ENCODE measurements at places on chromosomes 11 and 22.

GRCh38 chr11:97860237-97860636 is 1160.5 kb upstream of the CNTN5 start:
- no peak for DNase-seq

DNA sequence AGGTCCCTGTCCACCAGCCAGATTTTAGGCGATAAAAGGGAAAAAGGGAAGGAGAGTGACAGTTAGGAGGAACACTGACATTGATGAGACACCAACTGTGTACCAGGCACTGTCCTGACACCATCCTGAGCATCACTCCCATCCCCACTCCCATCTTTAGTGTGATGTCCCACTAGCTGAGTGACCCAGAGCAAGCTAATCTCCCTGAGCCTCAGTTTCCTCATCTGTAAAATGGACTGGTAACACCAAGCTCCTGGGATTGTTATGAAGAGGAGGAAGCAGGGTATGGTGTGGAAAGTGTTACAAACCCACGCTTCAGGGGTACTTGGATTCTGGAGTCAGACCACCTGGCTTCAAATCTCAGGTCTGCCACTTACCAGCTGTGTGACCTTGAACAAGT is 8.5 kb upstream of the P2RY6 start:
- no peak for DNase-seq

GRCh38 chr11:46837860-46838259 is 8.2 kb downstream of the CKAP5 start:
- DNase-seq: no peak

DNA sequence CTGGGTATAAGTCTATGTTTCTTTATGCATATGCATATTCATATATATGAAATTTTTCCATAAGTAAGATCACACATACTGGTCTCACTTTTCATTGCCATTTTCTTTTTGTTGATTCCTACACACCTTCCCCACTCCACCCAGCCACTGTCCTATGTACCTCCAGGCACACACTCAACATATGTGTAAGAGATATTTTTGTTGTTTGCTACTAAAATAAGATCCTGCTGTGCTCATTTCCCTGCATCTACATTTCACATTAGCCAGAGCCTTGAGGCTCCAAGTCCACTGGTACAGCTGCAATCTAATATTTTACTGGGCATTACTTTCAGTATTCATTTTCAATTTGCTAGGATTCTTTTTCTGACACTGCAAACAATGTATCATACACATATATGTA is 8.1 kb upstream of the KRTAP5-10 start:
- DNase-seq: no peak

DNA sequence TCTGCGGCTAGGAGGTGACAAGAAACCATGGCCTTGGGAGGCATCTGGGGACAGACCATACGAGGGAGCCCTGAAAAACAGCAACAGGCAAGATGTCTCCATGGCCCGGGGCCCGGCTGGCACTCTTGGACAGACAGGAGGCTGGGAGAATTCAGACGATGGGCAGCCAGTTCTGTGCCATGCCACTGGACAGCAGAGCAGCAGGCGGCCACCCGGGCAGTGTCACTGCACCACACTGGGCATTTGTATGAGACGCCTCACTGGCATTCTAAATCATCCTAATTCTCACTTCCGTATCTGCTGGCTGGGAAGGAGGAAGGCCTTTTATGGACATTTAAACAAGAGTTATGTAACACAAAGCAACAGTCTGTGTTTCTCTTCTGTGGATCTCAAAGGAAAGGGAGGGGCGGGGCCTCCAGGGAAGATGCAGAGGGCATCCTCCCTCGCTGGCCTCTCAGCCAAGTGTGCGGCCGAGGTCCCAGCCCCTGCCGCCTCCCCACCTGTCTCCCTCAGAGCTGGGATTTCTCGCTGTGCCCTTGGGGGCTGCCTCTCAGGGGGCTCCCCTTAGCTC is 350.3 kb downstream of the SHANK2 start:
- no peak for DNase-seq

DNA sequence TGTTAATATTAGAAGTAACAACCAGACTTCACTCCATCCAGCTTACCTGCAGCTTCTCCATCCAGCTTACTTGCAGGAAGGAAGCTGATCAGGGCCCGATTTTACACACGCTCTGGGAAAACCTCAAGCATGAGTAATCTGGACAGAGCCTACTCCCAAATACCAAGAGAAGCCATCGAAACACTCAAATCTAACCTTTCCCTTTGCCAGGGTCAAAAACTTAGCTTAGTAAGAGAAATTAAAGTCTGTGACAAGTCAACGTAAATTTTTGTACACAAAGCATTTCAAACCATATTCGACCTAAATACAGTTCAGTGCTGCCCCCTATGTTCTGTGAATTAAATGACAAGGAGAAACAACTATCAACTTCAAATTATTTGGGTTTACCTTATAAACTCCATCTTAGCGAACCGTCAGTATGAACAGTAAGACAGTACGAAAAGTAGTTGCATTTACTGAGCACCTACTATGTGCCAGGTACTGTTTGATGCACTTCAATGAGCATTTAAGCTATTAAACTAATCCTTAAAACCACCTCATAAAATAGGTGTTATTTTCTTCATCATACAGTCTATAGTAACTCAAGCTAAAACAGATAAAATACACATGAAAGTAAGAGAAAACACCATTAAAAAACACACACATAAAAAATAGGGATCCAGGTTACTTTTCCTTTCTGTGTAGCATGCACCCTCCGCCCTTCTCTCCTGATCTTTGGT is 36.9 kb downstream of the ARFGAP3 start:
- no peak for DNase-seq

DNA sequence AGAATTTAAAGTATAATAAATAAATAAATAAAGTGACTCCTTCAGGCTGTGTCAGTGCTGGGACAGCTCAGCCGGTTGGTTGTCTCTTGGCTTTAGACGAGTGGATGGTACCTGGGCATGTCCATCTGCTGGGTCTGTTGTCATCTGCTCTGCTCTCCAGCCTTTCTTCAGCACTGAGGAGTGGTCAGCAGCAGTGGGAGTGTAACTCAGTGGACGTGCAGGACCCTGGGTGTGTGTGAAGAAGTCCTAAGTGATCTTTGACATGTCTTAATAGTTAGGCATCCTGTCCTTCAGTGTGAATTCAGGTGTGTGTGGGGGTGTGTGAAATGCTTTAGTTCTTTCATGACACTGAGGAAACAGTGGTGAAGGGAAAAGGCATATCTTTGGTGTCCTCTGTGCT is 24.3 kb downstream of the AMOTL1 start:
- no peak for DNase-seq

DNA sequence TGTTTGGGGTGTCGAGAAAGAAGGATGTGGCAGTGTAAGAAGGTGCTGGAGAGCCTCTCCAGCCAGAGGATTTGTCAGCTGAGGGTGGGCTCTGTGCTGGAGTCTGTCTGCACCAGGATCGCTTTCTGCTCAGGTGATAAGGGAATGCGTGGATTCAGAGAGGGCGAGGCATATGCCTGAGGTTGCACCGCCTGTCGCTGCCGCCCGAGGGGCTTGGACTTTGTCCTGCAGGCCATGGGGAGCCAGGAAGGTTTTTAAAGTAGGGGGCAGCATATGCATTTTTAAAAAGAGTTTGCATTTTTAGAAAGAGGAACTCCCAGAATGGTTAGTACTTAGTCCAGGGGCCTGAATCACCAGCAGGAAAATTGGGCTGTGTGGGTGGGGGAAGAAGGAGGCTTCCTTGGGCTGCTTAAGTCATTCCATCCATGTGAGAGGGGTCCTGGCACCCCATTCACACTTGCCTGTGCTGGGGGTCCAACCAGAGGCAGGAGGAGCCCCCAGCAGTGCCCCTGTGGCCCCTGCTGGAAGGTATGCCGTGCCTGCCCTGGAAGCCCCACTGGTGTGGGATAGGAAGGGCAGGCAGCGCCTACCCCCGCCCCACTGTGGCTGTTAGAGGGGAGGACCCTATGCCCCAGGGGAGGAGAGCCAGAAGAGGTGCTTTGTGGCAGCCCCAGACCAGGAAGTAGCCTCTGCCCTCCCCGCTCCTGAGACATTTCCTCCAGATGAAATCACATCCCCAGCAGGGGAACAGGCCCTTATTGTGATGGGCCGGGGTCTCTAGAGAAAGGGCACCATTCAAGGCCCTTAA is 35.8 kb upstream of the MYRF start:
- no peak for DNase-seq

GRCh38 chr11:120335908-120336640 is at the start of gene ARHGEF12:
ARHGEF12 (plus strand) TSS chr11:120336413; CDS start chr11:120337244, 831 bp downstream.
- DNase-seq: peak; percentile 94

GRCh38 chr11:120239713-120240640 is at the start of gene POU2F3:
POU2F3 (plus strand) TSS chr11:120240140; CDS start chr11:120240344, 204 bp downstream.
- DNase-seq: no peak

DNA sequence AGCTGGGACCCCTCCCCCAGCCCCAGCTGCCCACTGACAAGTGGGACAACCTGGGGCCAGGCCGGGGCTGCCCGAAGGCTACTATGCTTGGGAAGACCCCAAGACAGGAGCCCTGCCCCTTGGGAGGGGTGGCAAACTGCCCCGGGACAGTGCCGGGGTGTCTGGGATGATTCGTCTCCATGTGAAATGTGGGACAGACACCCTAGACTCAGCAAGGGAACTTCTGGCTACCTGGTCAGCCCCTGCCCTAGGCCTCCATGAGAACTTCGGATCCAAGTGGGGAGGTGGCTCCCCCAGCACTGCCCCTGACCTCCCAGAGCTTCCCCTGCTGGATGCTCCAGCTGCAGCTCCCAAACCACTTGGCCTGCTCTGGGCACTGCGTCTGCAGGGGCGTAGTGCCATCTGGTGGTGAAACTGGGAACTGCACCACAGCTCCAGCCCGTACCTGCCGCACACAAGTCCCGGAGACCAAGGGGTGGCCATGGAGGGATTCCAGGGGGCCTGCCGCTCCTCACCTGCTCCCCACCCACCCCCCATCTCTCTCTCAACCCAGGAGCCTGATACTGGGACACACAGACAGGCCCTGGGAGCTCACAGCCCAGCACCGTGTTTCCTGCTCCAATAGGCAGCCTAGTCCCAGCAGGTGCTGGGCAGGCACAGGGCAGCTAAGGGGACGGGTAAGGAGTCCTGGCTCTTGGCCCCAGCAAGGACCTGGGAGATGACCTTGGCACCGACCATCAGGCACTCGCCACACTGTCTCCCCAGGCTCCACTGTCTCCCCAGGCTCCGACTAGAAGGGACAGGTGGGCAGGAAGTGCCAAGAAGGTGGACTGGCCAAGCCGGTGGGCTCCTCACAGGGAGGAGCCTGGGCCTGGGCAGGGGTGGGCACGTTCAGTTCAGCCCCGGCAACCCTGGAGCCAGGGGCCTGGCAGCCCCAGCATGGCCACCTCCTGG is 194.1 kb downstream of the IGLL1 start:
- DNase-seq: peak; percentile 64

- peak; percentile 65 for DNase-seq
Measured at GRCh38 chr22:37843741-37844089, 419 bp downstream of the ANKRD54 start.

GRCh38 chr11:68958211-68958610 is 22.6 kb downstream of the MRGPRD start:
- DNase-seq: no peak

GRCh38 chr11:13955971-13956421 is 6.5 kb upstream of the SPON1 start:
- no peak for DNase-seq

- DNase-seq: no peak
Measured at GRCh38 chr11:100930185-100930778, 199.3 kb downstream of the PGR start.

DNA sequence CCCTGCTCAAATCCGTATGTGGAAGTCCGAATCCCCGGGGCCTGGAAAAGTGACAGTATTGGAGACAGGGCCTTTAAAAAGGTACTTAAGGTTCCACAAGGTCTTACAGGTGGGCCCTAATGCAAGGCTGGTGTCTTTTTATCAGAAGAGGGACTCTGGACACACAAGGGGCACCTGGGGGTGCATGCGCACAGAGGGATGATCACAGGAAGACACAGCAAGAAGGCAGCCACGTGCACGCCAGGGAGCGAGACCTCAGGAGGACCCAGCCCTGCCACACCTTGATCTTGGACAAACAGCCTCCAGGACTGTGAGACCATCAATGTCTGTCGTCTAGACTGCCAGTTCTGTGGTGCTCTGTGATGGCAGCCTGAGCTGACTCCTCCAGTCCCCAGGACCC is 96.5 kb downstream of the SHANK2 start:
- DNase-seq: no peak

DNA sequence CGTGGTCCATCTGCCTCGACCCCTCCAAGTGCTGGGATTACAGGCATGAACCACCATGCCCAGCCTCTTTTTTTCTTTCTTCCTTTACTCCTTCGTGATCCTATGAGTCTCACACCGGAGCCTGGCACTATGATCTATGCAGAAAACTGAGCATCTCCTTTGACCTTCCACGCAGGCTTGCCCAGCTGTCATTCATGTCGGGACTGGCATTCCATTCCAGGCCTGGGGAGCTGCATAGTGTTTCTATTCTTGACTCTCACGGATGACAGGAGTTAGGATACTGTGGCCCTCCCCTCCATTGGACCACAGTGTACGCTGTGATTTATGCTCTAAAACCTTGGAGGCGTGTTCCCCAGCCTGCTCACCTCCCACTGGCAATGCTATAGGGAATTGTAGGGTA is 611.8 kb downstream of the BRD1 start:
- no peak for DNase-seq

GRCh38 chr11:73889019-73889418 is 12.2 kb downstream of the PAAF1 start:
- DNase-seq: no peak

GRCh38 chr11:30725645-30726195 is 139.6 kb upstream of the MPPED2 start:
- no peak for DNase-seq

- DNase-seq: no peak
Measured at GRCh38 chr22:30221121-30221992, 25.2 kb downstream of the LIF start.

DNA sequence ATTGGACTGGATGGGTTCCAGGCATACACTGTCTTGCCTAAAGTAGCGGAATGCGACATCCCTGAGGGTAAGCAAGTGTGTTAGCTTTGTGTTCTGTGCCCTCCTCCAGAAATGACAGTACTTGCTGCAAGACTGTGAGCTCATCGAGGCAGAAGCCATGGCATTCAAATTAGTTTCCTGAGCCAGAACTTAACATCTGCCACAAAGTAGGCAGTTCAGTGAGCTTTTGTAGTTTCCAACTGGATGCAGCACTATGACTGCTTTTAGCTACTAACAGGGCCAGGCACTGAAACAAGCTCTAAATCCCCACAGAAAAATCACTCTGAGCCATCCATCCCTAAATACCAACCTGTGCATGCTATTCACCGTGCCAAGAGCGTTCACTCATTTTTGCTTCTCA is 1.2 kb upstream of the FAR1 start:
- DNase-seq: no peak

DNA sequence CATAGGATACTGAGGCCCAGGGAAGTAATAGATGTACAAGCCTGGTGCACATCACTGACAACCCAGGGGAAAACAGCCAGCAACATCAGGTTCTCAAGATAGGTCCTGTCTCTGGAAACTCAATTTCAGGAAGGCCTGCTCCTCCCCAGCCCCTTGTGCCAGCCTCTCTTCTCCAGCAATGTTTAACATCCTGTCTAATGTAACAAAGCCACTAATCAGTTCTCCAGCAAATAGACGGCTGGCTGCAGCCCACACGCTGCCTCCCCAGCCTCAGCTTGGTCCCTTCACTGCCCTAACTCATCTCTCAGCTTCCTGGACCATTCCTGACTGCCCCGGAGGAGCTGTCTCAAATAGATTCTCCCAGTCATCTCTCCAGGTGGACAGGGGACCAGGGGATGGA is 37.8 kb downstream of the RPL27A start:
- no peak for DNase-seq

All from nucleus accumbens (tissue), 56 donors.